ENCODE measurements at places on chromosomes 3 and 15.

DNA sequence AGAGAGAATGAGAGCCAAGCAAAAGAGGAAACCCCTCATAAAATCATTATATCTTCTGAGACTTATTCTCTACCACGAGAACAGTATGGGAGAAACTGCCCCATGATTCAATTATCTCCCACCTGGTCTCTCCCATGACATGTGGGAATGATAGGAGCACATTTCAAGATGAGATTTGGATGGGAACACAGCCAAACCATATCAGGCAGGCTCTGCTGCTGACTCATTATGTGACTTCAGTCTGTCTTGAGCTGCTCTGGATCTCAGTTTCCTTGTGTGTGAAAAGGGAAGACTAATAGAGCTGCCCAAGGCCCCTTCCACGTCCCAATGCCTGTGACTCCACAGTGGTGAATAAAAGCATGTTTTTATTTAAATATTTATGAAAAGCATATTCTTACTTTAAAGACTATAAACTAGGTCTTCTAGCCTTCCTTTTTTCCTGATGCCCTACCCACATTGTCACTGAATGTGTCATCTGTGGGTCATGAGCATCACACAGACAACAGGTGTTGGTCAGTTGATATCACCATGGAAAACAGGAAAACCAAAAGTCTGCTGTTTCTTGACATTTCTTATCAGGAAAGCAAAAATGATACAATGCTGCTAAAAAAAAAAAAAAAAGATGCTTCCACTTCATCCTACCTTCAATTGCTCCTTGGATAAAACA, 96.0 kb upstream of the PPP2R3A start:
- DNase-seq: no peak

DNA sequence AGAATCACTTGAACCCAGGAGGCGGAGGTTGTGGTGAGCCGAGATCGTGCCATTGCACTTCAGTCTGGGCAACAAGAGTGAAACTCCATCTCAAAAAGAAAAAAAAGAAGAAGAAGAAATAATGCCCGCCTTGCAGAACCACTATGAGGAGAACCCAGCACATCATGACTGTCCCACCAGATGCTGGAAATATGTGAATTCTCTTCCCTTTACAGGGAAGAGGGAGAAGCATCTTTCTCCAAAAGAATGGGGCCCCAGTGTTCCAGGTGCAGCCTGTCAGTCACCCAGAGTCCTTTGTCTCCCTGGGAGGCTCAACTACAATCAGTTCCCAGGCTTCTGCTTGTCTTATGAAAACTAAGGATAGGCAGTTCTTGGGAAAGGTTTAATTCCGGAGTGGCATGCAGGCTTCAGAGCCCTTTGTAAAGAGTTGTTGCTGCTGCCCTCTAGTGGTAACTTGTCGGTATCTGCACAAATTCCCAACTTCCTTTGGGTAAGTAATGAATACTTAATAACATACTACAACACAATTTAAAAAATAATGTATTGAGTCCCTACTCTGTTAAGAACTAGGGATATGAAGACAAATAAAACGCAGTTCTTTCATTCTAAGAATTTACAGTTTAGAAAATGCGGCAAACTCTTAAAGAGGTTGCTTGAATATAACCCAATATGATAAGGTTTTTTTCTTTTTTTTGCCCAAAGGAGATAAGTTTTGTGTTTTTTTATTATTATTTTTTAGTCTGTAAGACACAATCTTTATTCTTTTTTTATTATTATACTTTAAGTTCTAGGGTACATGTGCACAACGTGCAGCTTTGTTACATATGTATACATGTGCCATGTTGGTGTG, 18.6 kb upstream of the TICRR start:
- peak; percentile 9 for DNase-seq

DNA sequence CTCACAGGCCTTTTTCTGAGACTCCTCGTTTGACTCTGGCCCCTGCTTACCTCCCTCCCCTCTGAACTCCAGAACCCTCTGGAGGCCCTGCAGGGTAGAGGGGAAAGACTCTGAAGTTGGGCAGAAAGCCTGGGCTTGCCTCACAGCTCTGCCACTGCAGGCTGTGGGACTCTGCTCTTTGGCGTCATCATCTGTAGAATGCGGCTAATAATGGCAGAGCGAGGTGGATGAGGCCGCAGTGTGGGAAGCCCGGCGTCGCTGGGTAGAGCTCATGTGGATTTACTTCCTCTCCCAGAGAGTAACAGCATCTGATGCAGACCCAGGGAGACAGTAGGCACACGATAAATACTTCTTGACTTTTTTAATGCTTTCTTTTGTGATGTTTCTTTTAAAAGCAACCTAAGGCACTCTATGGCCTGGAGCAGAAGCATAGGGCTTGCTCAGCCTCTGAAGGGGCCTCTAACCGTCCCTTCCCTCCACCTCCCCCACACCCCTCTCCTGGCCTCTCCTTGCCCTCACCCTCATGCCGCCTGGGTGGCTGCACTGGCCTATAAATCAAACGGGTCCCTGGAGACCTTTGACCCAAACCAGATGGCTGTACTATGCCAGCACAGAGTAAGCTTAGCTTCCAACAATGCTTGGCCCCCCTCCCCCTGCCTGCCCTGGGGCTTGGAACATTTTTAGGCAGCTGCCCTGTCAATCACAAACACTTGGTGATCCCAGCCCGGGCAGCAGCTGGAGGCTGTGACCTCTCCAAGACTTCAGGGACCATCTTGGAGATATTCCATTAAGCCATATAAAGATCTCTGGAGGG, 32.9 kb downstream of the SPSB4 start:
- no peak for DNase-seq

GRCh38 chr3:136042608-136043221, 77.2 kb downstream of the PPP2R3A start:
- DNase-seq: no peak

GRCh38 chr3:126100634-126101301, 16.8 kb upstream of the SLC41A3 start:
- DNase-seq: no peak

- no peak for DNase-seq
Measured at GRCh38 chr3:43726521-43726920, 35.8 kb downstream of the ABHD5 start.

GRCh38 chr15:51004103-51004551, 90.6 kb downstream of the TNFAIP8L3 start:
- DNase-seq: no peak

GRCh38 chr3:35651851-35652250, 12.5 kb downstream of the ARPP21 start:
- no peak for DNase-seq

DNA sequence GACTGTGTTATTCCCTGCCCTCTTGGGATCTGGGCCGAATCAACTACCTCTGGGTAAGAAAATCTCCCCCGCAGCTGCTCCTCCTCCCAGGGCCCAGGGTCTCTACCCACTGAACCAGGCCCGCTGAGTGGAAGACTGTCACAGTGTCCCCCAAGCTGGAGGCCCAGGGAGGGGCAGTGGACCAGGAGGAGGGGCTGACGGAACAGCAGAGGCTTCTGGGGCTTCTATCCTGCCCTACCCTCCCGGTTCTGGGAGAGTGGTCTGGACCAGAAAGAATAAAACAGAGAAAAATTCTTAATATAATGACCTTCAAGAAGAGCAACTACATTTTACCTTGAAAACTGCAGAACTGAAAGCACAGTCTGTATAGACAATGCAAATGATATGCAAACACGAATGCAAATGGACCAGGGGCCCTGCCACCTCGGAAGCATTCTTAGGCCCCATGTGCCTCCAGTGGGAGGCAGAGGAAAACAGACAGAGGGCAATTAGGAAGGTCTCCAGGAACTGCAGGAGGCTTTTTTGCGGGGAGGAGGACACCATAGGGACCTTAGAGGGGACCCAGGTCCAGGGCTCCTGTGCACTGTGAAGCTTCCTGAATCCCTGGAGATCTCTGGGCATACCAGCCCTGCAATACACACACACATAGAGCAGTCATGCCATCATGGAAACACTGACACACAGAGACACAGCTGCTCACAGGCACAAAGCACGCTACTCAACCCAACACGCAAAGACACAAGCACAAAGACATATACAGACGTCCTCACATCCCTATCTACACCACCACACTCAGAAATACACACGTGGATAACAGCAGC, 12.3 kb downstream of the MEGF11 start:
- no peak for DNase-seq

DNA sequence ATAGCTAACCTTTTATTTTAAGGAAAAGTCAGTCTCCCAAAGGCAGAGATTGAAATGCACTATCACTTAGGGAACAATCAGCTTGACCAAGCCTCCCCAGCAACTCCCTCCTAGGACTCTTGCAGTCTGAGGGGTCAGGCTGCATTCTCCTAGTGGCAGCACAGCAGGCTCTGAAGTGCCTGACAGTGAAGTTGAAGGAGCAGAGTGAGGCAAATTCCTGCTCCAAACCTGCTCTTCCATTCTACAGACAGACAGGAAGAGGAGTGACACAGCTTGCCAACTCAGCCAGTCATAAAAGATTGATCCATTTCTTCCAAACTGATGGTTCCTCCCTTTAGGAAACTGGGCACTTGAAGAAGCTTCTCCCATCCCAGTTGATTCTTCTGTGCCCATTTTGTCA, 43.9 kb upstream of the SMAD3 start:
- no peak for DNase-seq

GRCh38 chr3:99249627-99250026, 348.1 kb upstream of the DCBLD2 start:
- DNase-seq: no peak

- no peak for DNase-seq
Measured at GRCh38 chr3:128480717-128481437, 12.1 kb downstream of the GATA2 start.

DNA sequence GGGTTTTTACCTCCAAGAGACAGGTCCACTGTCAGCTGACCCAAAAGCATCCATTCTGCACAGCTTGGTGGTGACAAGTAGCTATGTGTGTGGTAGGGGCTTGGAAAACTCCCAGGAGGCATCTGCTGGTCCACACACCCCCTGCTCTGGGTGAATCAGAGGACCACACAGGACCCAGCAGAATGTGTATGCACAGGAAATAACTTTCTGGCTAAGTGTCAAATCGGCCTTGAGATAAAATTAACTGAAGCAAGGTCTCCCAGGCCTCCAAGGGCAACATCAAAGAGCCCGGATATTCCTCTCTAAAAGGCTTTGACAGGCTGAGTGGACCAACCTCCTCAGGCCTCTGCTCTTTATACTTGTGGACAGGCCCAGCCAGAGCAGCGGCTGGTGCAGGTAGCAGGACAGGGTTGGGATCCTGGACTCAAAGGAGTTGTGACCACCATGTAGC, 66.5 kb downstream of the CTNNB1 start:
- no peak for DNase-seq

DNA sequence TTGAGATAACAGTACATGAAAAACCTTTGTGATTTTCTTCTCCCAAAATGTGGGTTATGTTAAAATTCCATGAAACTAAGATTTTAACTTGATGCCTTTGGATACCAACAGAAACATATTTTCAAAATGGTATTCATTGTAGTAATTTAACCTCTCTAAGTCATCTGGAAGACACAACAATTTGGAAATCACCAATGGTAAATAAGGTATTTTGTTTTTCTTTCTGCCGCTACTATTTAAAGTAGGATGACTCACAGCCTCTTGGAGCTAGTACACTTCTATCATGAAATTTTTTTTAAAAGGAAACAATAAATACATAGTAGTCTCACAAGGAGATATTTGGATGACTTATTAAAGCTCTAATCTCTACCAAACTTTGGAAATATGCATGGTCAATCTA, 291.6 kb upstream of the VEPH1 start:
- no peak for DNase-seq

DNA sequence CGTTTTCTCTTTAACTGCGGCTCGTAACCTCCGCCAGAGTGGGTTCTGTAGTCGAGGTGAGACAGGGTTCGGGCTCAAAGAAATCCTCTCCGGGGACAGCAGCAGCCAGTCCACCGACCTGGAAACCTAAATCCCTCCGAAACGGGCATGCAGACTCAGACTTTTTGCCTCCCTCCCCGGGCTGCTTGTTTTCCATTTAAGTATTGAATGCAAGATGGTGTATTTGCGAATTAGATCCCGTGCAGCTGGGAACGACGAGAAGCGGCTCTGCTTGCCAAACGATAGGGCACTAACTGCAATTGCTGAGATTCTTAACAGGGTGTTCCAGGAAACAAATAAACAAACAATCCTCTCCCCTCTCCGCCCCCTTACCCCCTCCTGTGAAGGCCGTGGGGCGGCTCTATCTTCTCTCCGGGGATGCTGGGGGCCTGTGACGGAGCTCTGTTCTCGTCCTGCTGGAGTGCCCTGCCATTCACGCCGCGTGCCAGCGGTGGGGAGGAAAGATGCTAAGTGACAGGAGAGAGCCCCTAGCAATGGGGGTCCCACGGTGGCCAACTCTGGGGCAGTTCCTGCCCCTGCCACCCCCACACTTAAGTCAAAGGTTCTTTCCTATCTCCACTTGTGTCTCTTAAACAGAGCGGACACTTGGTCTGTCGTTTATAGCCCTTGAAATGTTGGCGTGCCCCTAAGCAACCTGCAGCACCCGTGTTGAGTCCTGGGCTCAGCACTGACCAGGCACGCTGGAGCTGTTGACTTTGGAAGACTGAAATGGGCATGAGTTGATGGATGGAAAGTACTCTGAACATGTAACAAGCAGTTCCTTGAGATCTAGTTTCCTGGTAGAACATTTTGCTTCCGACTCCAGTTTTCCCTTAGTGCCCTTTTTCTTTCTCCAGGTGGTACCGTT, 1.3 kb upstream of the ETV5 start:
- DNase-seq: no peak

- DNase-seq: no peak
Measured at GRCh38 chr3:142863010-142863817, 25.7 kb downstream of the PCOLCE2 start.

DNA sequence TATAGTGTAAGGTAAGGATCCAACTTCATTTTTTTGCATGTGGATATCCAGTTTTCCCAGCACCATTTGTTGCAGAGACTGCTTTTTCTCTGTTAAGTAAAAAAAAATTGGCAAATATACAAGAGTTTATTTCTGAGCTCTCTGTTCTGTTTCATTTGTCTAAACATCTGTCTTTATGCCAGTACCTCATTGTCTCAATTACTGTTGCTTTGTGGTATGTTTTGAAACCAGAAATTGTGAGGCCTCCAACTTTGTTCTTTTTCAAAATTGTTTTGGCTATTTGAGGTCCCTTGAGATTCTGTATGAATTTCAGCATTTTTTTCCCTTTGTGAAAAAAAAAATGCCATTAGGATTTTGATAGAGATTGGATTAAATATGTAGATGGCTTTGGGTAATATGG, 150.5 kb downstream of the MINAR1 start:
- no peak for DNase-seq

- no peak for DNase-seq
Measured at GRCh38 chr3:128222796-128223385, 69.6 kb downstream of the EEFSEC start.

- no peak for DNase-seq
Measured at GRCh38 chr3:94099311-94099710, 36.5 kb downstream of the NSUN3 start.

- no peak for DNase-seq
Measured at GRCh38 chr3:39533226-39533625, 65.7 kb downstream of the MOBP start.

DNA sequence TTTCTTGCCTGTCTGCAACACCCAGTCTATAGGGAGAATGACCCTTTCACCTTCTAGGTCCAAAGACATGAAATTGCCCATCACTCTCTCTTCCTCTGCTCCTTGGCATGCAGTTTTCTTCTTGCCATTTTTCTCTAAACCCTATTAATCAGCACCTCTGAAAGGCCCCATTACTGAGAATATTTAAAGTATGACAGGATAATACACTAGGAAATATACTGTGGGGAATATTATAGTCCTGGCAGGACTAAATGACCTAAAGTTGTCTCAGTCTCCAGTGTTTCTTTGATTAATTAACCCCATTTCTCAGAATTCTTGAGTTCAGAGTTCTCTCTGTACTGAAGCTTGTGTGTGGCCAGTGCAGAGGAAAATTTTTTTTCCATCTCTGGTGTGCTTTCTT, 730.7 kb downstream of the AGBL1 start:
- DNase-seq: no peak

- DNase-seq: no peak
Measured at GRCh38 chr3:173586166-173586565, 188.6 kb downstream of the NLGN1 start.
